ENCODE measurements at places on chromosomes 3 and 15.

DNA sequence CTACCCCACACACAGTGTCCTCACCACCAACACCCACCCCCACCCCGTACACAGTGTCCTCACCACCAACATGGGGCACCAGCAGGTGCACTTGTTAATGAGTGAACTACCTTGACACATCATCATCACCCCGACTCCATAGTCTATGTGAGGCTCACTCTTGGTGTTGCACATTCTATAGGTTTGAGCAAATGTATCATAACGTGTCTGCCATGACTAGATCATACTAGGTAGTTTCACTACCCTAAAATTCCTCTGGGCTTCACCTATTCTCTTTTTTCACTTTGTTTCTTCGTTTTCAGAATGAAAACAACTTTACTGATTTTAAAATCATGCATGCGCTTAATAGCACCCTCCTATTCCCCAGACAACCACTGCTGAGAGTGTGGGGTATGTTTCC, 102.6 kb upstream of the SLC6A6 start:
- peaks cover 24% of the 10 kb centered on the region for H3K27me3 ChIP-seq
- H3K4me1 ChIP-seq = peaks cover 24% of the 10 kb centered on the region
- no peak for DNase-seq
- H3K36me3 ChIP-seq = peaks cover 2% of the 10 kb centered on the region

GRCh38 chr3:24259901-24260512, 234.6 kb downstream of the THRB start:
- peaks cover 11% of the 10 kb centered on the region for H3K27me3 ChIP-seq
- H3K4me3 ChIP-seq = no peak overlapping the region
- no peaks in the 10 kb centered on the region for H3K36me3 ChIP-seq

GRCh38 chr3:138135146-138135832, 3.1 kb upstream of the A4GNT start:
- H3K27me3 ChIP-seq = peaks cover 27% of the 10 kb centered on the region
- DNase-seq = no peak
- H3K4me1 ChIP-seq = peaks cover 2% of the 10 kb centered on the region
- H3K27ac ChIP-seq = no peak overlapping the region
- no peak overlapping the region for H3K4me3 ChIP-seq

DNA sequence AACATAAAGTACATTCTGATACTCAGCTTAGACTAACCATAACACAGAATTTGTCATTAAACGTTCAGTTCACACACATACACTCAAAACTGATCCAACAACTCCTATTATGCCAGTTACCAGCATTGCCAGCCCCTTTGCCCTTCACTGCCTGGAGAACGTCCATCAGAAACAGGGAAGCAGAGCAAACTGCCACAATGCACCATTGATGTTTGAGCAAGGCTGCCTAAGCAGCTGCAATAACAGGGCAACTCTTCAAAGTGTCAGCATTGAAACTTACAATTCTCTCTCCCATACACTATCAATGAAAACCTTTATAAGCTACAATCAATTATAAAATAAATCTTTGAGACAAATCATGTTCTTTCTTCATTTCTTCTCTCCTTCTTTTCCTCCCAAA, 85.1 kb downstream of the ZBTB20 start:
- no peaks in the 10 kb centered on the region for H3K27me3 ChIP-seq
- no peak overlapping the region for H3K4me3 ChIP-seq
- peaks cover 8% of the 10 kb centered on the region for H3K4me1 ChIP-seq
- no peak for DNase-seq
- peak overlapping the region; percentile 12 for H3K27ac ChIP-seq

- H3K4me3 ChIP-seq = peak overlapping the region; percentile 94
- no peaks in the 10 kb centered on the region for H3K36me3 ChIP-seq
- peak overlapping the region; percentile 89 for H3K27ac ChIP-seq
- no peak for DNase-seq
- H3K4me1 ChIP-seq = peaks cover 40% of the 10 kb centered on the region
Measured at GRCh38 chr15:64461721-64462162, 1.4 kb downstream of the ZNF609 start.

GRCh38 chr15:93866948-93867347, 364.4 kb upstream of the MCTP2 start:
- H3K36me3 ChIP-seq = peaks cover 2% of the 10 kb centered on the region
- H3K27me3 ChIP-seq = peaks cover 17% of the 10 kb centered on the region
- no peak overlapping the region for H3K27ac ChIP-seq
- DNase-seq = no peak
- peaks cover 9% of the 10 kb centered on the region for H3K4me1 ChIP-seq

DNA sequence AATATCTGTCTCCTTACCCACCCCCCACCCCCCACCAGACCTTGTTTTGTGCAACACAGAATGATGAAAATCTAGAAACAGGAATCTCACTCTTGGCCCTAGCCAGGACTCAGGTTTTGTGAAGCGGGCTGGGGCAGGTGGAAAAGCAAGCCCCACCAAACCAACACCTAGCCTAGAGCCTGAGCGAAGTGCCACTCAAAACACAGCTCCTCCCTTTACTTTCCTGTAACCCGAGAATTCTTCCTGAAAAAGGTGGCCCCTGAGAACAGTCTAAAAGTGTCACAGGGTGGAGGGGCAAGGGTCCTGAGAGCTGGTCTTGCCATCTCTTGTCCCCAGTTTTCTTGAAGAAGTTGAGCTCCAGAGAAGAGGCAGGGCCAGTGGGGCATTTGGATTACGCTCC, 17.4 kb upstream of the RPUSD3 start:
- H3K36me3 ChIP-seq = no peaks in the 10 kb centered on the region
- DNase-seq = no peak
- peaks cover 3% of the 10 kb centered on the region for H3K4me1 ChIP-seq
- H3K27me3 ChIP-seq = peaks cover 13% of the 10 kb centered on the region
- H3K27ac ChIP-seq = no peak overlapping the region
- H3K4me3 ChIP-seq = no peak overlapping the region

GRCh38 chr3:124964387-124964786, 29.8 kb upstream of the MUC13 start:
- H3K27ac ChIP-seq = no peak overlapping the region
- peaks cover 2% of the 10 kb centered on the region for H3K4me1 ChIP-seq
- DNase-seq = no peak
- H3K4me3 ChIP-seq = no peak overlapping the region
- H3K36me3 ChIP-seq = no peaks in the 10 kb centered on the region

GRCh38 chr15:91897585-91898372, 44.3 kb downstream of the SLCO3A1 start:
- H3K27me3 ChIP-seq = no peaks in the 10 kb centered on the region
- DNase-seq = no peak
- no peak overlapping the region for H3K27ac ChIP-seq
- H3K36me3 ChIP-seq = peaks cover 2% of the 10 kb centered on the region
- peaks cover 26% of the 10 kb centered on the region for H3K4me1 ChIP-seq

- H3K4me3 ChIP-seq = no peak overlapping the region
- no peak for DNase-seq
- H3K36me3 ChIP-seq = no peaks in the 10 kb centered on the region
- peaks cover 32% of the 10 kb centered on the region for H3K4me1 ChIP-seq
- no peaks in the 10 kb centered on the region for H3K27me3 ChIP-seq
Measured at GRCh38 chr3:196559826-196560225, 8.5 kb downstream of the WDR53 start.

GRCh38 chr15:68423359-68424296, 8.3 kb downstream of the ITGA11 start:
- peaks cover 4% of the 10 kb centered on the region for H3K4me1 ChIP-seq
- no peak overlapping the region for H3K27ac ChIP-seq
- H3K36me3 ChIP-seq = no peaks in the 10 kb centered on the region
- no peak overlapping the region for H3K4me3 ChIP-seq
- DNase-seq = no peak

DNA sequence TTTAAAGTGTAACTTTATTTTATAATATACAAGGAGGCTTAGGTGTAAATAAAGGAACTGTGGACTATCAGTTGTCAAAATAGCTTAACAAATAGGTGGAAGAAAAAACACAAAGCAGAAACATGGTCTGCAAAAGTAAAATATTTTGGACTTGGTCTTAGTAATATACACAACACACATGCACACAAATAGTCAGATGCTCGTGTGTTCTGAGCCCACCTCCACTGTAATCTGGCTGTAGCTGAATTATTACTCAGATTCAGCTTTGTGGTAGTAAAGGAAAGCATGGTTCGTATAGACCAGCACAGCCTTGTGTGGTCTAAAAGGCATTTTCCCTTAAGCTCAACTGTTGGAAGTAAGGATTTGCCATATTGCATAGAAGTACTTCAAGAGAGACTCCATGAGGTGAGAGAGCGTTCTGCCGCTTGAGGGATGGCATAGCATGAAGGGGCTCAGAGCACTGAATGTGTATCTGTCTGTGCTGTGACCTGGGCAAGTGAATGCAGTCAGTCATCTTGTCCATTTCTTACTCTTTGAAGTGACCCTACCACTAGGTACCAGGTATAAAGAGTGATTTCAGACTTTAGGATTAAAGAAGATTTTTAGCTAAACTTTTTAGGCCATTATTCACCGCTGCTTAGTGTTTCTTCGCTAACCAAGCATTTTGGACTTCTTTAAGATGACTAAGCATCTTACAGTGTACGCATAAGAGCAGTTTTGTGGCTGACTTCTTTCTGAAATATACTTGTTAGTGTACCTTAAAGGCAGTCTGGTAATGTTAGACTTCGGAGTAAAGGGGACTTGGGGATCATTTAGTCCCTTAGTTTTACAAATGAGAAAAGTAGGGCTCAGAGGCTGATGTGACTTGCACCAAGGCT, 15.2 kb downstream of the TPM1 start:
- DNase-seq = no peak
- no peak overlapping the region for H3K4me3 ChIP-seq
- H3K4me1 ChIP-seq = peaks cover 3% of the 10 kb centered on the region
- H3K27ac ChIP-seq = peak overlapping the region; percentile 32

- H3K27me3 ChIP-seq = peaks cover 15% of the 10 kb centered on the region
- peaks cover 18% of the 10 kb centered on the region for H3K4me1 ChIP-seq
- peak overlapping the region; percentile 86 for H3K27ac ChIP-seq
- H3K36me3 ChIP-seq = no peaks in the 10 kb centered on the region
- H3K4me3 ChIP-seq = no peak overlapping the region
Measured at GRCh38 chr15:69081310-69082004, 67.0 kb downstream of the NOX5 start.

- no peak for DNase-seq
- H3K4me3 ChIP-seq = no peak overlapping the region
- no peak overlapping the region for H3K27ac ChIP-seq
- H3K27me3 ChIP-seq = no peaks in the 10 kb centered on the region
- peaks cover 2% of the 10 kb centered on the region for H3K4me1 ChIP-seq
Measured at GRCh38 chr15:36644191-36644896, 64.9 kb downstream of the CDIN1 start.

DNA sequence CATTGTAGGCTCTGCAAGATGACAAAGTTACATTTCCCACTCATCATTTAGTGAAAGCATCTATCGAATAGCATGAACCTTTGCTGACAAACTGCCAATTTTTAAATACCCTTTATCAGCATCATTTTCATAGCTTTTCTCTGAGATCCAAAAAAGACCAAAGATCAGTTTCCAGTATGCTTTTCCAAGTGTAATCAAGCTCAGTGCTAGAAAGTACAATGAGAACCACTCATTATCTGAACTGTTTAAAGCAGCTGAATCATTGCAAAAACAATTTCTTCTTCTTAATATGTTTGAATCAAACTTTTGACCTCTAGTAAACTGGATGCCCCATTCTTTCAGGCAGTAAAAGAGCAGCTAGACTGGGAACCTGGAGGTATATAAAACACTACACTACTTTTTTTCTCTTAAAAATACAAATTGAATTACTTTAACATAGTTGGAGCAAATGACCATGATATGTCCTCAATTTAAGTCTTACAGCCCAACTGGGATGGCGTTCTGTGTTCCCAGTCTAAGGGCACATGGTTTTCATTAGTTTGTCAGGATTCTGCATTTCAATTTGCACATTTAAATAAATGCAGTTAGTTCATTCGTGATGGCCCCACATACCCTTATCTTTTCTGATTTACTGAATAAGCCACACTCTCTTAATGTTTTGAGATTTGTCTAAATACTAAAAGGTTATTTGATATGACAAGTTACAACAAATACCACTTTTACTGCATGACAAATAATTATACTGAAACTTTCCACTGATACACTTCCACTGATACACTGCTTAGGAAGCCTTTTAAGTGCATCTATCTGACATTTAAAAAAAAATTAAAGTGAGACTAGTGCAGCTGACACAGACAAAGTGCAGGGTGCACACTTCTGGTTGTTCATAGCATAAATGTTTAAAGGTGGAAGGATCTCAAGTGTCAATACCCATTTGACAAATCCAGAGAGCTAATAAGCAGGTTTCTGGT, 146.0 kb upstream of the FRMD4B start:
- H3K27me3 ChIP-seq = peaks cover 14% of the 10 kb centered on the region
- H3K4me3 ChIP-seq = no peak overlapping the region
- no peak for DNase-seq
- no peak overlapping the region for H3K27ac ChIP-seq

- H3K4me1 ChIP-seq = peaks cover 9% of the 10 kb centered on the region
- DNase-seq = no peak
- peaks cover 2% of the 10 kb centered on the region for H3K36me3 ChIP-seq
- H3K4me3 ChIP-seq = no peak overlapping the region
- H3K27me3 ChIP-seq = peaks cover 67% of the 10 kb centered on the region
- H3K27ac ChIP-seq = no peak overlapping the region
Measured at GRCh38 chr3:14547693-14548092, 7.6 kb upstream of the GRIP2 start.

GRCh38 chr3:124876401-124876878, 10.7 kb downstream of the ITGB5 start:
- peaks cover 49% of the 10 kb centered on the region for H3K27me3 ChIP-seq
- no peak overlapping the region for H3K27ac ChIP-seq
- H3K36me3 ChIP-seq = no peaks in the 10 kb centered on the region
- H3K4me1 ChIP-seq = peaks cover 9% of the 10 kb centered on the region
- no peak overlapping the region for H3K4me3 ChIP-seq
- no peak for DNase-seq

- H3K36me3 ChIP-seq = peaks cover 4% of the 10 kb centered on the region
- H3K4me1 ChIP-seq = peaks cover 54% of the 10 kb centered on the region
- H3K4me3 ChIP-seq = peak overlapping the region; percentile 76
- peak; percentile 29 for DNase-seq
- H3K27me3 ChIP-seq = no peaks in the 10 kb centered on the region
- peak overlapping the region; percentile 97 for H3K27ac ChIP-seq
Measured at GRCh38 chr15:39629371-39629770, 48.5 kb downstream of the THBS1 start.

- peaks cover 11% of the 10 kb centered on the region for H3K4me1 ChIP-seq
- H3K27ac ChIP-seq = no peak overlapping the region
- H3K36me3 ChIP-seq = no peaks in the 10 kb centered on the region
- no peak for DNase-seq
- peaks cover 27% of the 10 kb centered on the region for H3K27me3 ChIP-seq
Measured at GRCh38 chr15:99109555-99110021, 4.7 kb downstream of the SYNM start.

- no peak for DNase-seq
- H3K36me3 ChIP-seq = peaks cover 2% of the 10 kb centered on the region
- peak overlapping the region; percentile 55 for H3K4me3 ChIP-seq
- peaks cover 14% of the 10 kb centered on the region for H3K4me1 ChIP-seq
Measured at GRCh38 chr3:72310419-72311380, 525.8 kb upstream of the PROK2 start.

GRCh38 chr15:49059491-49059890, 13.2 kb upstream of the SECISBP2L start:
- no peaks in the 10 kb centered on the region for H3K27me3 ChIP-seq
- peaks cover 2% of the 10 kb centered on the region for H3K4me1 ChIP-seq
- no peak overlapping the region for H3K27ac ChIP-seq
- no peak for DNase-seq
- H3K4me3 ChIP-seq = no peak overlapping the region

GRCh38 chr3:113111011-113111707, 100.2 kb upstream of the BOC start:
- H3K36me3 ChIP-seq = peaks cover 3% of the 10 kb centered on the region
- H3K27ac ChIP-seq = no peak overlapping the region
- H3K27me3 ChIP-seq = no peaks in the 10 kb centered on the region

- no peak for DNase-seq
- peaks cover 11% of the 10 kb centered on the region for H3K27me3 ChIP-seq
- peaks cover 16% of the 10 kb centered on the region for H3K4me1 ChIP-seq
- H3K36me3 ChIP-seq = peaks cover 4% of the 10 kb centered on the region
- no peak overlapping the region for H3K4me3 ChIP-seq
Measured at GRCh38 chr15:31049682-31050615, 51.6 kb downstream of the TRPM1 start.
